CD14-positive monocyte (primary cell): ENCODE measurements at places on chromosomes 5 and 9. TPM values are rescaled to one million over a fixed set of nuclear protein-coding genes. Genes with fewer than 3 reads are reported as not detected.

- H3K4me1 ChIP-seq: peaks cover 10% of the 10 kb centered on the region
- no peak overlapping the region for H3K27ac ChIP-seq
- DNase-seq: no peak
- H3K27me3 ChIP-seq: no peaks in the 10 kb centered on the region
- H3K4me3 ChIP-seq: no peak overlapping the region
Observed at GRCh38 chr5:80343067-80343466, 23.3 kb downstream of the SPZ1 start.

Gene EGFLAM
- polyA plus RNA-seq: not detected

- DNase-seq: no peak
- no peak overlapping the region for H3K27ac ChIP-seq
- H3K4me1 ChIP-seq: no peaks in the 10 kb centered on the region
- no peak overlapping the region for H3K4me3 ChIP-seq
Observed at GRCh38 chr5:84303315-84303714, 81.4 kb downstream of the EDIL3 start.

DNA sequence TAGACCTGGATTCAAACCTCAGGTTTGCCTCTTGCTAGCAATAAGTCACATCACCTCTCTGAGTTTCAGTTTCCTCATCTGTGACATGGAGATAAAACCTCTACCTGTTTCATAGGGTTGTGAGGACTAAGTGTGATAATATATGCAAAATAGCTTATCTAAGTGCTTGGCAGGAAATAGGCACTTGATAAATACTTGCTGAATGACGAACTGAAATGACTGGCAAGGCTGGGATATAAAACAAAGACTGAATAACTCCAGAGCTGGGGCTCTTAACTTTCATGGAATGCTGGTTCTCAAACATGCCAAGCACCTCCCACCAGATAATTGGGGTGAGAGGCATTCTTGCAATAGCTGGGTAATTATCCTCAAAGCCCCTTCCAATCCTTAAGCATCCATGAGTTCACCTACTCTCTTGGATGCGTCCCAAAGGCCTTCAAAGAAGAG lies 87.6 kb downstream of the ADRB2 start:
- H3K27ac ChIP-seq: no peak overlapping the region
- no peak for DNase-seq
- no peaks in the 10 kb centered on the region for H3K36me3 ChIP-seq
- no peaks in the 10 kb centered on the region for H3K27me3 ChIP-seq
- peaks cover 26% of the 10 kb centered on the region for H3K4me1 ChIP-seq
